ENCODE measurements at places on chromosomes 2 and 18. TPM values are rescaled to one million over a fixed set of nuclear protein-coding genes. Genes with fewer than 3 reads are reported as not detected.

The TLX2 gene
- total RNA-seq: not detected

The HAAO gene
- 0.18 TPM for total RNA-seq

The PLCL1 gene
- total RNA-seq: 4.4 TPM

The KLHL30 gene
- total RNA-seq: not detected

The CNGA3 gene
- total RNA-seq: not detected

The CDH20 gene
- not detected for total RNA-seq

The EPG5 gene
- 11.5 TPM for total RNA-seq

The TDRD15 gene
- total RNA-seq: not detected

The ARHGEF4 gene
- not detected for total RNA-seq

The TBR1 gene
- total RNA-seq: 0.04 TPM

The NT5DC4 gene
- total RNA-seq: not detected

The TMEM247 gene
- not detected for total RNA-seq

The GALM gene
- total RNA-seq: 11.2 TPM

The ALPI gene
- not detected for total RNA-seq

The PLEK gene
- total RNA-seq: 0.11 TPM

The ALPG gene
- not detected for total RNA-seq
